ENCODE measurements at places on chromosomes 6 and 20.

DNA sequence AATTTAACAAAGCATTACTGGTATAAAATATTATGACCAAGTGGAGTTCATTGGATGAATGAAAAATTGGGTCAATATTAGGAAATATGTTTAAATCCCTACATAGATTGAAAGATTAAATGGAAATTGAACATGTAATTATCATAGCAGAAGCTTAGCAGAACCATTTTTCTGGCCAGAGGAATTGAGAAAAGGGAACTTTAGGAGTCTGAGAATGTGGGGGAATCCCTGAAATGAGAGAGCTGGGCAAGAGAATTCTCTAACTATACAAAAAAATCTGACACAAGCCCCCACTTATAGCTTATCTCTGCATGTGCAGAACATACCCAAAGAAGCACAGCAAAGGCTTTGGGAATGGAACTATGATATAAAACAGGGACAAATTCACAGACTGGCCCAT, 67.4 kb upstream of the ARHGAP18 start:
- DNase-seq: no peak

- no peak for DNase-seq
Observed at GRCh38 chr6:30223339-30223738, 10.1 kb upstream of the TRIM26 start.

DNA sequence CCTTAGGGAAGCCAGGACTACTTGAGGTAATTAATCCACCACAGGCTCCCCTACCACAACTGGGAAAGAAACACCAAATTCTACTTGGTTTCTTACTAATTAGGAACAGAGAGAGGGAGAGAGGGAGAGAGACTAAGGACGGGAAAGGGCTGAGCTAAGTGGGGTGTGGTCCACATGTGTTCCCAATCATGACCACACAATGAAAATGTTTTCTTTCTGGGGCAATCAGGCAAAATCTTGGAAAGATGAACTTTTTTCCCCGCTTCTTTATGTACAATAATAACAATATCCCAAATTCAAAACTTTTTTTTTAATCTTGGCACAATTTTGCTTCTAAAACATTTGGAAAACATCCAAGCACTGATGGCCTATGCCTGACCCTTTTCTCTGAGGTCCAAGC, 734.4 kb downstream of the MAFB start:
- no peak for DNase-seq

- DNase-seq: no peak
Observed at GRCh38 chr6:36650848-36651478, 27.6 kb upstream of the CDKN1A start.

- no peak for DNase-seq
Observed at GRCh38 chr6:18425218-18425617, 38.1 kb downstream of the RNF144B start.

- DNase-seq: no peak
Observed at GRCh38 chr6:124294574-124295200, 491.0 kb downstream of the NKAIN2 start.

DNA sequence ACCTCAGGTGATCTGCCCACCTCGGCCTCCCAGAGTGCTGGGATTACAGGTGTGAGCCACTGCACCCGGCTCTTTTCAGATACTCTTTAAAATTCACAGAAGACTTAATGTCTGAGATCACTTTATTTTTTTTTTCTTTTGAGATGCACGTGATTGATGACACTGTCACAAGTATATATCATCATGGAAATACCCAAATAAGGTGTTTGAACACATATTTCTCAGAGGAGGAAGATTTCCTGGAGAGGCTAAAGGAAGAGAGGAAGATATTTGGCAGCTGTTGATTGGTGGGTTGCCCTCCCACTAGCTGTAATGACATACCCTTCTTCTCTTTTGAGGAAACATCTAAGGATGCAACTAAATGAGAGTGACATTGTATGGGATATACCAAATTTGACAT, 225.9 kb upstream of the CITED2 start:
- no peak for DNase-seq

- DNase-seq: no peak
Observed at GRCh38 chr20:59785986-59786795, 147.2 kb downstream of the SYCP2 start.

DNA sequence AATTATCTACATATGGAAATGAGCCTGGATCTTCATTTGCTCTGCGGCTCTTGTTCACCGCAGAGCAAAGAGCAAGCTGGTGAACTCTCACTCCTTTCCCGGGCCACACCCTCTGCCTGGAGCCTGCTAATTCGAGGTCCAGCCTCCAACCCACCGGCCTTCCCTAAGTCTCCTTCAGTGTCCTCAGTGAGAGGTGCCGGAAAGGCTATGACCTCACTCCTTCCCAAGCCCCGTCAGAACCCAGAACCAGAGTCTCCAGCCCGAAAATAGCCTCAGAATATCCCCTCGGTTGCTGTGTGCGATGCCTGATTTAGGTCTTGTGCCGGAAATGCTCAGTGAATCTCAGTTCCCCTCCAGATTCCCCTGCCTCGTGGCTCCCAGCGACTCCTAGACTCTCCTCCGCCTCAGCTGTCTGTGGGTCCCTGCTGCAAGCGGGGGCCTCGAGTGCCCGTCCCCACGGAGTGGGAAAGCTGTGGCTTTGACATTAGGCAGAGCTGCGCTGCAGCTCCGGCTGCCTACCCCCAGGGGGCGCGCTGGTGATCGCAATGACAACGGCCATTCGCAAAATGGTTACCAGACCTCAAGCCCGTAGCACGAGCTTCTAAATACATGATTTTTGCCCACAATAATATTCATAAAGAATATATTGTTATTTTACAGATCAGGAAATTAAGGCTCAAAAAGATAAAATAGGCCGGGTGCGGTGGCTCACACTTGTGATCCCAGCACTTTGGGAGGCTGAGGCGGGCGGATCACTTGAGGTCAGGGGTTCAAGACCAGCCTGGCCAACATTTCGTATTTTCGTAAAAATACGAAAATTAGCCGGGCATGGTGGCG, 4.1 kb upstream of the BNIP5 start:
- DNase-seq: peak; percentile 12

- DNase-seq: no peak
Observed at GRCh38 chr20:57880571-57880892, 170.7 kb upstream of the PMEPA1 start.

- DNase-seq: no peak
Observed at GRCh38 chr6:140463312-140463710, 1088.9 kb upstream of the CITED2 start.

DNA sequence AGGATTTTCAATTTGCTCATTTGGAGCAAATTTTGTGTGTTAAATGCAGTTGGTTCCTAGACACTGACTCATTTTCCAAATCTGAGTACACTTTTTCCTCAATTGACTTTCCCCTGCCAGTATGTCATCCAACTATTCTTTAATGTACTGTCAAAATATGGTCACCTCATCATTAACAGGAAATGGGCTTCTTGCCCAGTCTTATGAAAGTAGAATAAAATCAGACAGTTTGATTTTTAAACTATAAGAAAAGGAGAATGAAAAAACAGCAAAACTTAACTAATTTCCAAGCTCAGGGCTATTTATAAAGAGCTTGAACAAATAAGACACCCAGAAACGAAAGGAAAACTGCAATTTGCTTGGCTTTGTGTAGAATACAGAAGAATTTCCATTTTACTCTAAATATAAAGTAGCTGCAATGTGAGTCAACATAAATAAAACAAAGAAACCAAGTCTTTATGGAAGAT, 43.7 kb upstream of the RAB23 start:
- DNase-seq: no peak

DNA sequence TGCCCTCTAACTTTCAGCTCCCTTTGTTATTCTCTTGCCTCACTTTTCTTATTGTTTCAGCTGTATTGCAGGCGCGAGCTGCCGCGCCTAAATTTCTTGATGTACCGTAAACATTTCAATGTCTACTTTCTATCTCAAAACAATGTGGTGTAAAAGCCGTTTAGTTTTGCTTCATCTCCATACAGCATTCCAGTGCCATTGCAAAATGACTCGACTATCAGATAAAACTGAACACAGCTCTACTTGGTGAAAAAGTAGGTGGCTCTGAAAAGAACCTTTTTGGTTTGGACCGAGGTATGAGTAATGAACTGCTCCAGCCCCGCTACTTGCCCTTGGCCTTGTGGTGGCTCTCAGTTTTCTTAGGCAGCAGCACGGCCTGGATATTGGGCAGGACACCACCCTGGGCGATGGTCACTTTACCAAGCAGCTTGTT, 74.6 kb downstream of the OR2B2 start:
- DNase-seq: no peak

GRCh38 chr6:160765412-160765811, 63.4 kb downstream of the PLG start:
- no peak for DNase-seq

DNA sequence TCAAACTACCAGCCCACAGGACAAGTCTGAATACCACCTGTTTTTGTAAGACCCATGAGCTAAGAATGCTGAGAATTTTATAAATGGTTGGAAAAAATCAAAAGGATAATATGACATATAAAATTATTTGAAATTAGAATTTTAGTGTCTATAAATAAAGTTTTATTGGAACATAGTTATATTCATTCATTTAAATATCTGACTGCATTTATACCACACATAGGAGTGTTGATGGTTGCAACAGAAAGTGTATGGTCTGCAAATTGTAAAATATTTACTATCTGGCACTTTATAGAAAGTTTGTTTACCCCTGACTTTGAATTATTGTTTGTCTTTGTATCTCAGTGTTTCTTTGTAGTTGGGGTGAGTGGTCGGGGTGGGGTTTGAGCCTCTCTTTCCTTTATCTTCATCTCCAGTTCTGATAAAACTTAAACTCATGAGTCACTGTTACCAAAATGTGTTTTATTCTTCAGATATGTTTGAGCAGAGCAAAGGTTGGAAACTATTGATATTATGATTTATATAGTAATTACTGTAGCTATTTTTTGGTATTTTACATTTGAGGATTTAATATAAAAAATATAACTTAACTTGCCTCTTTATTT, 55.5 kb downstream of the CD2AP start:
- DNase-seq: no peak

GRCh38 chr20:48731536-48731935, 96.3 kb downstream of the PREX1 start:
- DNase-seq: no peak

DNA sequence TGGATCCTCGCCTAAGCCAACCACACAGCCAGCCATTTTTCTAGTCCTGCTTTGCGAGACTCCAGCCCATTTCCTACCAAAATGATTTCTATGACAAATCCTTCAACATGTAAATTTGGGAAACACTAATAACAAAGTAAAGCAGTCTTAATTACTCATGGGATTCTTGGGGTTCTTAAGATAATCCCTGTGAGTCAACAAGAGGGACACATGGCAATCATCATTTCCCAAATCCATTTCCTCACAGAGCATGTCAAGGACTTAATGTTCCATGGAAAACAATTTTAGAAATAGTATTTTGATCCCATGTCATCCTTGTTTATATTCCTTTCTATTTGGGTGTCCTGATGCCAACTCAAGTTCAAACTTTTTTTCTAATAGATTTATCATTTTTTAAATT, 322.7 kb upstream of the NOX3 start:
- no peak for DNase-seq

- DNase-seq: no peak
Observed at GRCh38 chr6:1560281-1561058, 49.2 kb upstream of the FOXC1 start.

GRCh38 chr6:5276581-5276980, 15.3 kb downstream of the FARS2 start:
- no peak for DNase-seq

GRCh38 chr6:138614151-138614550, 114.9 kb upstream of the NHSL1 start:
- DNase-seq: no peak

- DNase-seq: no peak
Observed at GRCh38 chr20:57047281-57048026, 219.0 kb downstream of the BMP7 start.

DNA sequence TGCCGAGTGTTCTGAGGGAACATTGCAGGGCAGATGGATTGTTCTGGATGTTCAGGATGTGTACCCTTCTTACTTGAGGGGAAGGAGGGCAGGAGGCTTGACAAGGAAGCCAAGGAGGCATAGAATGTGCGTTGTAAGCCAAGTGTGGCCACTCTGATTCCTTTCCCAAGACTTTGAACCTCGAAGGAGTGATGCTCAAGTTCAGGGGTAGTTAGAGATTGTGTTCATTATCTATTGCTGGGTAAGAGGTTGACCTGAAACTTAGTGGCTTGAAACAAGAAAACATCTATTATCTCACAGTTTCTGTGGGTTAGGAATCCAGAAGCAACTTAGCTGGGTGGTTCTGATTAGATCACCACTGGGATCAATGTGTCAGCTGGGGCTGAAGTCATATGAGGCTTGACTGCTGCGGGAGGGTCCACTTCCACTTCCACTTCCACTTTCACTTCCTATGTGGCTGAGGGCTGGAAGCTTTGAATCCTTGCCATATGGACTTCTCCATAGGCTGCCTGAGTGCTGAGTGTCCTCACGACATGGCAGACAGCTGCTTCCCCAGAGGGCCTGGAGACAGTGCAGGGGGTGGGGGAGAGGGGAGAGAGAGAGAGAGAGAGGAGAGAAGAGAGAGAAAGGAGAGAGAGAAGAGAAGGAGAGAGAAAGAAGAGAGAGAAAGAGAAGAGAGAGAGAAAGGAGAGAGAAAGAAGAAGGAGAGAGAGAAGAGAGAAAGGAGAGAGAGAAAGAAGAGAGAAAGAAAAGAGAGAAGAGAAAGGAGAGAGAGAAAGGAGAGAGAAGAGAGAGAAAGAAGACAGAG, 6.9 kb upstream of the CD40 start:
- no peak for DNase-seq
